ENCODE measurements at places on chromosomes 7 and 10. TPM values are rescaled to one million over a fixed set of nuclear protein-coding genes. Genes with fewer than 3 reads are reported as not detected.

- peaks cover 15% of the 10 kb centered on the region for H3K27me3 ChIP-seq
- H3K36me3 ChIP-seq, result no peaks in the 10 kb centered on the region
- H3K27ac ChIP-seq, result no peak overlapping the region
- H3K4me1 ChIP-seq, result no peaks in the 10 kb centered on the region
- no peak for DNase-seq
Observed at GRCh38 chr7:126818393-126819196, 434.1 kb downstream of the GRM8 start.

CLDN4 gene
- total RNA-seq, result 0.80 TPM

TIMM23B gene
- 16.8 TPM for total RNA-seq

DNA sequence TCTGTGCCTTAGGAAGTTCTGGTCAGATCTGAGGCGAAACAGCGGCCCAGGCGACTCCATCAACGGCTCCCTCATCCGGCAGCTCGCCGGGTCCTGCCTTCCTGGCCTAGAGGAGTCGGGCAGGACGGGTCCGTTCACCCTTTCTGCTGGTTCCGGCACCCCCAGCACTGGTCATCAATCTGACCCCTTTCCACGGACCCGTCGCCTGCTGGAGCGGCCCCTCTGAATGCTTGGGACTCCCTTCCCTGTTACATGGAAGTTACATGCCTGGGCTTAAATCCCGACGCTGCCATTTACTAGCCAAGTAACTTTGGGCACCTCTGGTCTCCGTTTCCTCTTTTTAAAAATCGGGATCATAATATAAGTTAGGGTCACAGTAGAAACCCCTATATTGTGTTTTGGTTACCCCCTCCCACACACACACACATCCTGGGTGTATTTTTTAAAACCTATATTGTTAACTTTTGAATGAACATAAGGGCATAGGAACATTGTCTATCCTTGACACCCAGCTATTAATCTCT, 607 bp upstream of the GGCT start:
- H3K4me3 ChIP-seq, result peak overlapping the region; percentile 79
- H3K4me1 ChIP-seq, result peaks cover 29% of the 10 kb centered on the region
- DNase-seq, result no peak
- H3K36me3 ChIP-seq, result no peaks in the 10 kb centered on the region
- H3K27ac ChIP-seq, result peak overlapping the region; percentile 88

DYDC2 gene
- not detected for total RNA-seq

GRCh38 chr10:112369495-112370423, 4.2 kb upstream of the ACSL5 start:
- H3K36me3 ChIP-seq, result no peaks in the 10 kb centered on the region
- no peak overlapping the region for H3K4me3 ChIP-seq
- DNase-seq, result no peak
- H3K27me3 ChIP-seq, result no peaks in the 10 kb centered on the region
- peaks cover 6% of the 10 kb centered on the region for H3K4me1 ChIP-seq
- H3K27ac ChIP-seq, result no peak overlapping the region

DNA sequence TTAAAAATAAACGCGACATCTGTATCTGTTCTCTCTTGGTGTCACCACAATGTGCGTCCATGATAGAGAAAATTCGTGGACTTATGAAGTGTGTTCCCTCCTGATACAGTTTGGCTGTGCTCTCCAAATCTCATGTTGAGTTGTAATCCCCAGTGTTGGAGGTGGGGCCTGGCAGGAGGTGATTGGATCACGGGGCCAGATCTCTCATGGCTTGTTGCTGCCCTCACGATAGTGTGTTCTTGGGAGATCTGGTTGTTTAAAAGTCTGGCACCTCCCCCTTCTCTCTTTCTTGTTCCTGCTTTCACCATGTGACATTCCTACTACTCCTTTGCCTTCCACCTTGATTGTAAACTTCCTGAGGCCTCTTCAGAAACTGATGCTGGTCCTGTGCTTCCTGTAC, 229.4 kb upstream of the MYO3A start:
- no peaks in the 10 kb centered on the region for H3K4me1 ChIP-seq
- no peak overlapping the region for H3K4me3 ChIP-seq
- no peak overlapping the region for H3K27ac ChIP-seq
- DNase-seq, result no peak
- no peaks in the 10 kb centered on the region for H3K36me3 ChIP-seq
- peaks cover 17% of the 10 kb centered on the region for H3K27me3 ChIP-seq

LIPN gene
- total RNA-seq, result not detected
